ENCODE measurements at places on chromosomes 16 and 17.

GRCh38 chr16:50889276-50889675 is 147.4 kb downstream of the CYLD start:
- no peak for DNase-seq

DNA sequence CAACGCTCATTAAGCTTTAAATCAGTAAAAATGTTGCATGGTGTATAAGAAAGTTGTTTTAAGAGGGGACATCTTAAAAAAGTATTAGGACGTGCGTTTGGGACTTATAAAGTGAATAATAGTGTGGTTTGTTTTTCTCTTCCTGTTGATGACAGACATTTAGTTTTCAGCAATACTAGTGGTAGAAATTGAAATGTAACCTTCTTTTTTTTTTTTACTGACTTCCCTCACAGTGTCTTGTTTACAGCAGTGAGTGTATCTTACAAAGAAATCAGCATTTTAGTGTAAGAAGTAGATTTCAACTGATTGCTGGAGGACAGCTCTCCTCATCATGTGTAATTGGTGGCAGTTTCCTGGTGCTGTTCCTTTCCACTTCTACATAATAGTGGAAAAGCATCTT is 39.6 kb downstream of the CYLD start:
- DNase-seq, result no peak

- DNase-seq, result peak; percentile 94
Observed at GRCh38 chr16:714558-715476, at the start of gene METRN. METRN (plus strand) TSS chr16:715118; CDS start chr16:715290, 172 bp downstream.

GRCh38 chr17:4533523-4534504 is 21.4 kb downstream of the MYBBP1A start:
- DNase-seq, result no peak

DNA sequence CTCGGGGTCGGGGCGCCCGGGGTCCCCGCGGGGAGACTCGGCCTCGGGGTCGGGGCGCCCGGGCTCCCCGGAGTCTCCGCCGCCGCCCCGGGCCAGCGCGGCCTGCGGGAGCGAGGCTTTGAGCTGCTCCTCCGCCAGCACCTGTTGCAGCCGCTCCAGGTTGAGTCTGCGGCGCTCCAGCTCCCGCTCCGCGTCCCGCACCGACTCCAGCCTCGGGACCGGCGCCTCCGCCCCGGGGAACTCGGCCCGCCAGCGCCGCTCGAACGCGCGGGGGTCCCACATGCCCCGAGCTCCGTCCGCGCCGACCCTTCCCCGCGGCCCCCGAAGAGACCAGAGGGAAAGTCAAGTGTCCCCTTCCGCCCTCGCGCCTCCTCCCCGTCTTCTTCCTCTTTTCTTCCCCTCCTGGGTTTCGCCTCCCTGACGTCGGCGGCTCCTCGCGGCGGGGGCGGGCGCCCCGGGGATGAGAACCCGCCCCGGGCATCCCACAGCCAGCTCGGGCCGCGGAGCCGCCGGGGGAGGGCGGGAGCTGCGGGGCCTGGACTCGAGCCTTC is 40.8 kb upstream of the BHLHA9 start:
- peak; percentile 94 for DNase-seq

DNA sequence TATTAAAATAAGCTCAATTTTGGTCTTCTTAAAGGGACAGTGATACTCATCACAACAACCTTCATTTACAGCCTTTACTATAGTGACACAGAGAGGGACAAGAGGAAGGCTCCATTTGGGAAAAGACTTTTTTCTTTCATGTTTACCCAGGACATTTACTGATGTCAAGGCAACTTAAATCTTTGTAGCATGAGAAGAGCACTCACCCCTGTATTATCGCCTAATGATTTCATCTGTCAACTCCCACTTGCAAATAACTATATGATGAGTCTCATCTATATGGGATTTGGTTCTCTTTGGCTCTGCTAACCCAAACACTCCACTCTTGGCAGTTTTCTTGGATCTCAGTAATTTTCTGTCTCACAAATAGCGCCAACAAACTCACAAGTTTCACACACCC is 24.1 kb downstream of the BLMH start:
- DNase-seq, result no peak

- no peak for DNase-seq
Observed at GRCh38 chr17:8821446-8822105, 22.4 kb upstream of the MFSD6L start.

GRCh38 chr17:39863918-39864746 is at the start of gene IKZF3:
IKZF3 (minus strand) TSS chr17:39864312; CDS start chr17:39864126, 186 bp downstream.
- DNase-seq, result peak; percentile 71

GRCh38 chr16:68700120-68700519 is 37.0 kb upstream of the CDH1 start:
- DNase-seq, result no peak

DNA sequence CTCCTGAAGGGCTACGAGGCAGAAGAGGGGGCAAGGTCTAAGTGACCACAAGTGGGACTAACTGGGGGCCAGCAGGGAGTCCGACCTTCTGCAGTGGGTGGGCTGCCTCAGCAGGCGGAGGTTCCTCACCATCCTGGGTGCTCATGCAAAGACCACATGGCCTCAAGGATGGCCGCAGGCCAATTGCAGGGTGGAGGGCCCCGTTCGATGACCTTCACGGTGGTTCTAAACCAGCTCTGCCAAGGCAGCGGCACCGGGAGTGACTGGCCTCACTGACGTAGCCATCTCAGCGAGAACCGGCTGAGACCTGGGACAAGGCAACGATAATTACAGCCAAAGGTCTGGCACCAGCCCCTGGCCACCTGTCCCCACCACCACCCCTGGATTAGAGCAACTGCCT is 5.7 kb downstream of the SMIM5 start:
- DNase-seq, result no peak

DNA sequence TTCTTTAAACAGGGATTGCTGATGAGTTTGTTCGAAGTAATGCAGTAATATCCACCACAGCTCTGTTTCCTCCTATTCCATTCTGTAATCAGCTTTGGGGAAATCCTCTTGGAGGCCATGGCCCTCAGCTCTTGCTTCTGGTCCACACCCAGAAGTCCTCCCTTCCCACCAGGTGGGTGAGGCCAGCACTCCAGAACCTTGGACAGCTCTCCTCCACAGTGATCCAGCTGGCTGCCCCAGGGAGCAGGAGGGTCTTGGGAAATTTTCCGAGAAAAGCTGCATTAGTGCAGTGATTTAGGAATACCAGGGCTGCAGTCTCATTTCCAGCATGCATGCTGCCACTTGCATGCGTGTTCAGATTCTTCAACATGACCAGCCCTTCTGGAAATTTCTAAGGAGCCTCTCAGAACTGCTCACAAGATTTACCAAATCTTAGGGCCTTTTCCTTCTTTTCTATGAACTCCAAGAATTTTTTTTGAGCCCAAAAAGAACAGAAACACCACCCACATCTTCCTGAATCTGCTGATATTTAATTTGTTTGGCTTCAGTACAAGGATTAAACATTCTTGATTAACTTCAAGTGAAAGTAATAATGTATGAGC is 4.2 kb downstream of the SMPD3 start:
- DNase-seq, result no peak

- no peak for DNase-seq
Observed at GRCh38 chr16:47884116-47884725, 271.6 kb downstream of the ABCC12 start.

DNA sequence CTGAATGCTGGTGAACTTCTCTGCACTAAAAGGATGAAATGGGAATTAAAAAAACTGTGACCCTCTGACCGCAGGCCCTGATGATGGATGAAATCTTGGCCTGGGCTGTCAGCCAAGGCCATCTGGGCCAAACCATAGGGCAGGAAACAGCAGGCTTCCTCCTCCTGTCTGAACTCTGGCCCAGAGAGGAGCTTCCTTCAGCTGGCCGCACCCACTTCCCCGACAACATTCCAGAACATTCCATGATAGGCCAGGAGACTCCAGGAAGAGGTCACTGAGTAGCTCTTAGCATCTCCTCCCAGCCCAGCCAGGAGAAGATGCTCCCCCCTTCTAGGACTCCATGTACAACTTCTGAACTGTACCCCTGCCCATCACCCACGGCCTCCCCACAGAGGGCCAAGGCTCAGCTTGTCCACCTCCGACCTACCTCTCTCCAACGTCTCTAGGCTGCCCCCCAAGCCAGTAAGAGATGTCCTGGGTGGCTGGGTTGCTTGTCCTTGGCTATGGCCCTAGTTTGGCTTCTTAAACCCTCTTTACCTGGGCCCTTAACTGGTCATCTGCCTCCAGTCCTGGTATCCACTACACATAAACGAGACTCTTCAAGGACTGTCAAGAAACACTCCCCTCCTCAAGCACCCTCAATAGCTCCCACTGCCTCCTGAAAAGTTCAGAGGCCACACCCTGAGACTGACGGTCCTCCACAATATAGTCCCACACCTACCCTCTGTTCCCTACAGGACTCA is 1.7 kb downstream of the RPH3AL start:
- DNase-seq, result no peak

DNA sequence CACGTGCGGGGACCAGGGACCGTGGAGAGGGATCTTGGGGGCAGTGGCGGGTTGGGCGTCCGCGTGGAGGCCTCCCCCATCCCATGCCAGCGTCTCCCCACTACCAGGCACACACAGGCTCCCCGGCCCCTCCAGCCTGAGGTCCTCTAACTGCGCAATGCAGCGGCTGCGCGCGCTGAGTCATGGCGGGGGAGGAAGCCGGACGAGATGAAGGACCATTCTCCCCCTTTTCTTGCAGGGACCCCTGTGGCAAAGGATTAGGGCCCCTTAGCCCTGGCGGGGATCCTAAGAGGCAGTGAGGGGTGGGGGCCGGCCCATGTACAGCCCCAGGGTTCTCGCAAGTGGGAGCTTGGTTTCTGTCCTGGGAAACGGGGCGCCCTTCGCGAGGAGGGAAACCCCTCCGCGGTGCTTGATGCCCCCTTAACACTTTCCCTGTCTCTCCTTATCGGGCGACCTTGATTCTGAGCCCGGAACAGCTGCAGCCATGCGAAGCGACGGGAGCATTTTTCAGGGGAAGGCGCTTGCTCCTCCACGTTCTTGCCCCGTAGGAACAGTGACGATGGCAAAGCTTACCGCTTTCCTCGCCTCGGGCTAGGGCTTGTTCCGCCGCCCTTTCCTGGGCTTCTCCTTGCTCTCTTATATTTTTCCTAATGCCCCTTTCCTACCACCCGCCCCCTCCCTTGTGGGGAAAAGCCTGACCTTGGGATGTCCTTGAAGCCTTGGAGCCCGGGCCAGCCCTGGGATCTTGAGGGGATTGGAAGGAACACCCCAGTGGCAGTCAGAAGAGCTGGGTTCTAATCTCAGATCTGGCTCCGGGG is 592 bp downstream of the ALDOA start:
- no peak for DNase-seq

GRCh38 chr16:87210894-87211293 is 106.3 kb downstream of the C16orf95 start:
- DNase-seq, result no peak

DNA sequence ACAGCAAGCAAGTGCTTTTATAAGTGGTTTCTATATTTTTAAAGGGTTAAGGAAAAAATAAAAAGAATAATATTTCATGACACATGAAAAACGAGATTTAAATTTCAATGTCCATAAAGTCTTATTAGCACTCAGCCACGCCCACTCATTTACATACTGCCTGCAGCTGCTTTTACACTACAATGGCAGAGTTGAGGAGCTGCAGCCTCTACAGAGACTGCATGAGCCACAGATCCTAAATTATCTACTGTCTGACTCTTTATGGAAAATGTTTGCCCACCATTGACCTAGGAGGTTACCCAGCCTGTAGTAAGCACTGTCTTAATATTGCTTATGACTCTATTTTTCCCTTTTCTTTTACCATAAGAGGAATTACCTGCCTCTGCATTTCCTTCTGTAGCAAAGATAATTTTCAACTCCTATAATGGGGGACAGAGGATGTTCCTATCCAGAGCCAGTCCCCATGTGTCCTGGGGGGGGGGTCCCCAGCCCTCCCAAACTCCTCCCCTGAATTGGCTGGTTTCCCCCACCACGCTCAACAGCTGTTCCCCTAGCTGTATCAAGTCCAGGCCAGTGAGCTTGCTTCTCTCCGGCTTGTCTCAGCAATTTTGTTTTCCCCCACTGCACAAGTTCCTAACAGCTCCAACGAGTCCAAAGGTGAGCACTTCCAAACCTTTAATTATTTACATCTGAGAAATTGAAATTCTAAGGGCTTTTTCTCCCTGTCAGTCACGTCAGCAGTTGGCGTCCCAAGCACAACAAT is 139.4 kb upstream of the ERCC4 start:
- no peak for DNase-seq

- DNase-seq, result no peak
Observed at GRCh38 chr17:44095388-44095646, 24.8 kb downstream of the G6PC3 start.

- no peak for DNase-seq
Observed at GRCh38 chr17:64634218-64634617, 27.9 kb downstream of the SMURF2 start.

- DNase-seq, result peak; percentile 1
Observed at GRCh38 chr16:4612977-4613635, 1.6 kb downstream of the UBALD1 start.

GRCh38 chr17:80831491-80831890 is 160.2 kb upstream of the CHMP6 start:
- DNase-seq, result no peak

- peak; percentile 34 for DNase-seq
Observed at GRCh38 chr17:69607162-69607834, 192.8 kb downstream of the MAP2K6 start.

DNA sequence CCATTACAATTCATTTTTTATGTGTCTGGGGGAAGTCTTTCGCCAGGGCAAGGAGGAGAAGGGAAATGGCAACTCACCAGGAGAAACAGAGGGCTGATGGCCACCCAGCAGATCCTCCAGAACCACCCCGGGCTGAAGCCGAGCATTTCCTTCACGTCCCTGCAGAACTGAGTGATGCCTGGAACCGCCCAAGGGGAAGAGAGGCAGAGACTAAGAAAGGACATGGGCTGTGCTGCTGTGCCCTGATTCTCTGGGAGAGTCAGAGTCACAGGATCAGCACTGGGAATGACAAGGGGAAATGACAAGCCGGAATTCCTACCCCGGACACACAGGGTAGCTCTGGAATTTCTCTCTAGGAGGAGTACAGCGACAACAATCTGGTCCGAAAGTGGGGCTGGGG is 27.8 kb downstream of the SLC6A4 start:
- DNase-seq, result no peak

DNA sequence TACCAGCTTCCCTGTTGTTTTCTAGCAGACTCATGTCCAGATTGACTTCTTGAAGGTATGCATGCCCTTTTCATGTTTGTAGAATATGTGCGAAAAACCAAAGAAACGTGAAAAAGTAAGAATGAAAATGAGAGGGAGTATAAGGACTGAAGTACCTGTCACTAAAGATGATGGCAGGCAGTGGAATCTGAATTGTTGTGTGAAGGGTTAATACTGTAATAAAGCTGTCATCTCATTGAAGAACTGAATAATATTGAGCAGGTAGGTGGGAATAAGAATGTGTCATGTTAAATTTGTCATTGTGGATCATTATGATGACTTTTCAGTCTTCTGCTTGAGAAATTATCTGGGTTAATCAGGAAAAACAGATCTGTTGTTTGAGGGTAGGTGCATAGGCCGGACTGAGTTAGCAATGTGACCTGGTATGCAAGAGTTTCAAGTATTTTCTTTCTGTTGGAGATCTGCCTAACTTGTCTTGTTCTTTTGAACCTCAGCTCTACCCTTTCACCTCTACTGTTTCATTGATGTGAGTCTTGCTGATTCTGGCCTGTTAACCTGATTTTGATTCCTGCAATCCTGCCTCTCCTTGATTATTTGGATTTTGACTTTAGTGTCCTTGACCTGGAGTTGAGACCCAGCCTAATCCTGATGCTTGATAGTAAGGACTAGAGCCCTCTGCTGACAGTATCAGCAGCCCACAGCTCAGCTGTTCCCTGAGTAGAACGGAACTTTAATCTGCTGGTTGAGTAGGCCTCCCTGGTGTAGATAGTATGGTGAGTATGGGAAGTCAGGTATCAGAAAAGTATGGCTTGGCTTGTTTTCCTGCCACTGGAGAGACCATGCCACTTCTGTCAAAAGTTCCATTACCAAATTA is 64.6 kb downstream of the MAP2K4 start:
- DNase-seq, result no peak

GRCh38 chr16:1193825-1194581 is 31.1 kb downstream of the TPSG1 start:
- DNase-seq, result no peak
